ENCODE measurements at places on chromosomes 16 and 17. TPM values are rescaled to one million over a fixed set of nuclear protein-coding genes. Genes with fewer than 3 reads are reported as not detected.

DNA sequence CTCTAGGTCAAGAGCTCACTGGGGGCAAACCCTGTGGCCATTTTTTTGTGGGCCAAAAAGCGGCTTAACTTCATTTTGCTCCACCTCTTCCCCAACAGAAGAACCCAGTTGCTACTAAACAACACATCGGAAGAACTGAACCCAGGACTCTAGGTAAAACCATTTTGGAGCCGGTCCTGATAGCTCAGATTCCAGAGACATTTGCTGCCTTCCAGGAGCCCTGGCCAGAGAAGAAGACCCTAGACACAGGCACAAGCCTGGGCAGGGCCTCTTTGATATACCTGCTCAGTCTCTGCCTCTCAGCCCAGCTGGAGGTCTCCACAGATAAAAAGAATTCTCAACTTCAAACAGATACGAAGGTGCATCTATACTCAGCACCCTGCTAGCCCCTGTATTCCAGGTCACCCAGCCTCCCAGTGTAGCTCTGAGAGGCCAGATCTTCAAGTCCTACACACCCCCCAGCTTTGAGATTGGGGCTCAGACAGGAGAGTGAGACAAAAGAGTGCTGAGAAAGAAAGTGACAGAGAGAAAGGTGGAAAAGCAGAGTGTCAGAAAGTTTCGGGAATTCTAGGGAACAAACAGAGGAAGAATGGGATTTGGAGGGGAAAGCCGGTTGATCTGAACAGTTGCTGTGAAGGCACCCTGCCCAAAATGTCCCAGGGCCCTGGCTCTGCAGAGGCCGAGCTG lies 6.6 kb upstream of the HOXB9 start:
- peak overlapping the region; percentile 80 for H3K4me3 ChIP-seq
- H3K27ac ChIP-seq, result peak overlapping the region; percentile 31
- H3K36me3 ChIP-seq, result peaks cover 2% of the 10 kb centered on the region
- no peak for DNase-seq
- peaks cover 8% of the 10 kb centered on the region for H3K4me1 ChIP-seq
- H3K27me3 ChIP-seq, result peaks cover 100% of the 10 kb centered on the region

DNA sequence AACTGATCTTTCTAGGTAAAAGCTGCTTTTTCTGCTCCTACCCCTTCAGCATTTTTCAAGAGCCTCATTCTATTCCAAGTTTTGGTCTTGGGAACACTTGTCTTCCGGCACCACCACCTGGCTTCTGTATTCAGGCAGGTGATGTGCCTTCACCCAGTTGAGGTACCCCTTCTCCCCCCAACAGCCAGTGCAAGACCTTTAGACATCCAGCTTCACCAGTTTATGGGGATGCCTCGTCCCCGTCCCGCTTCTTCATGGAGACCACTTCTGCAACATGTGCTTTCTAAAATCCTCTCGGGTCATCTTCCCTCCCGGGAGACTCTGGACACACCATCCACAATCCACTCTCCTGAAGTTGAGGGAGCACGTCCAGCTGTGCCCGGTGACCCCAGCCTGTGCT lies 69.9 kb downstream of the SRCIN1 start:
- no peak for DNase-seq
- no peaks in the 10 kb centered on the region for H3K36me3 ChIP-seq
- no peaks in the 10 kb centered on the region for H3K27me3 ChIP-seq
- peaks cover 43% of the 10 kb centered on the region for H3K4me1 ChIP-seq
- peak overlapping the region; percentile 46 for H3K27ac ChIP-seq
- no peak overlapping the region for H3K4me3 ChIP-seq

GRCh38 chr17:66564992-66565465 lies 262.6 kb downstream of the PRKCA start:
- peaks cover 7% of the 10 kb centered on the region for H3K4me1 ChIP-seq
- no peak for DNase-seq
- no peak overlapping the region for H3K4me3 ChIP-seq
- no peak overlapping the region for H3K27ac ChIP-seq
- H3K27me3 ChIP-seq, result no peaks in the 10 kb centered on the region

- no peak overlapping the region for H3K4me3 ChIP-seq
- peak overlapping the region; percentile 70 for H3K27ac ChIP-seq
- H3K27me3 ChIP-seq, result no peaks in the 10 kb centered on the region
Observed at GRCh38 chr16:68754084-68754792, 17.1 kb downstream of the CDH1 start.

DNA sequence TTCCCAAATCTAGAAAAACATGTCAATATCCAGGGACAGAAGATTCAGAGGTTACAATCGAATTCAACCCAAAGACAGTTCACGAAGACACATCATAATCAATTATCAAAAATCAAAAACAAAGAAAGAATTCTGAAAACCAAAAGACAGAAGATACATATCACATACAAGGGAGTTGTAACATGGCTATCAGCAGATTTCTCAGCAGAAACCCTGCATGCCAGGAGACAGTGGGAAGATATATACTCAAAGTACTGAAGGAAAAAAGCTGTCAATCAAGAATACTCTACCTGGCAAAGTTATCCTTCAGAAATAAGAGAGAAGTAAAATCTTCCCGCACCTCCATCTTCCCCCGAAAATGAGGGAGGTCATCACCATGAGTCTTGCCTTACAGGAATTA lies 258.6 kb downstream of the CEP112 start:
- no peak overlapping the region for H3K4me3 ChIP-seq
- no peaks in the 10 kb centered on the region for H3K27me3 ChIP-seq
- H3K4me1 ChIP-seq, result no peaks in the 10 kb centered on the region
- H3K36me3 ChIP-seq, result peaks cover 31% of the 10 kb centered on the region

DNA sequence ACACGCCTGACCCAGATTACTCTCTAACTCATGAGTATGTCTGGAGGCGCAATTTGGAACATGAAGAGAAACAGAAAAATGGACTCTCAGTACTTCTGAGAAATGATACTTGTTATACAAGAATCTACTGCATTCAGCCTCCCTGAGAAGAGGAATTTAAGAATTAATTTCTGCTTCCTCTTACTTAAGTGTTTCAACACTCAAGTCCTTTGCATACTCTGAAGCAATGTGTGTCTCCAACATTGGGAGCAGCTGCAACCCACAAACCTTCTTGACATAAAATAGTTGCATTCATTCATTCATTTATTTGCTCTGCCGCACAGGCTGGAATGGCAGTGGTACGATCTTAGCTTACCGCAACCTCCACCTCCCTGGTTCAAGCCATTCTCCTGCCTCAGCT lies 199.8 kb downstream of the NPIPA7 start:
- no peak overlapping the region for H3K27ac ChIP-seq
- H3K4me3 ChIP-seq, result no peak overlapping the region
- no peak for DNase-seq
- no peaks in the 10 kb centered on the region for H3K4me1 ChIP-seq

DNA sequence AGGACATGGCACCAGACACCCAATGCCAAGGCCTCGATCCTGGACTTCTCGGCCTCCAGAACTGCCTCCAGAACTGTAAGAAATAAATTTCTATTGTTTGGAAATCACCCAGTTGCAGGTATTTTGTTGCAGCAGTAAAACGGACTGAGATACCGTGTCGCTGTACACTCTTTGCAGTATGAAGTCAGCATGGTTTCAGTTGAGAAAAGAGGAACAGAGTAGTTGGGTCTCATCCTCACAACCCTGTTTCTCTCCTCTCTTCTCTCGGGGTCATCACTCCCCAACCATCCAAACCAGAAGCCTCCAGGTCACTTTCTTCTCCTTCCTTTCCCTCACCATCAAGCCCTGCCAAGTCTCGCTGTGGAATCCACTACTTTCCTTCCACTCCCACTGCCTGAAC lies 77.8 kb downstream of the ADCY9 start:
- no peak for DNase-seq
- H3K4me3 ChIP-seq, result no peak overlapping the region
- H3K27me3 ChIP-seq, result no peaks in the 10 kb centered on the region
- H3K27ac ChIP-seq, result no peak overlapping the region
- no peaks in the 10 kb centered on the region for H3K4me1 ChIP-seq

GRCh38 chr17:30292286-30292858 lies 628 bp upstream of the BLMH start:
- no peaks in the 10 kb centered on the region for H3K36me3 ChIP-seq
- peaks cover 7% of the 10 kb centered on the region for H3K27me3 ChIP-seq
- H3K4me1 ChIP-seq, result peaks cover 14% of the 10 kb centered on the region
- no peak for DNase-seq
- H3K27ac ChIP-seq, result no peak overlapping the region

DNA sequence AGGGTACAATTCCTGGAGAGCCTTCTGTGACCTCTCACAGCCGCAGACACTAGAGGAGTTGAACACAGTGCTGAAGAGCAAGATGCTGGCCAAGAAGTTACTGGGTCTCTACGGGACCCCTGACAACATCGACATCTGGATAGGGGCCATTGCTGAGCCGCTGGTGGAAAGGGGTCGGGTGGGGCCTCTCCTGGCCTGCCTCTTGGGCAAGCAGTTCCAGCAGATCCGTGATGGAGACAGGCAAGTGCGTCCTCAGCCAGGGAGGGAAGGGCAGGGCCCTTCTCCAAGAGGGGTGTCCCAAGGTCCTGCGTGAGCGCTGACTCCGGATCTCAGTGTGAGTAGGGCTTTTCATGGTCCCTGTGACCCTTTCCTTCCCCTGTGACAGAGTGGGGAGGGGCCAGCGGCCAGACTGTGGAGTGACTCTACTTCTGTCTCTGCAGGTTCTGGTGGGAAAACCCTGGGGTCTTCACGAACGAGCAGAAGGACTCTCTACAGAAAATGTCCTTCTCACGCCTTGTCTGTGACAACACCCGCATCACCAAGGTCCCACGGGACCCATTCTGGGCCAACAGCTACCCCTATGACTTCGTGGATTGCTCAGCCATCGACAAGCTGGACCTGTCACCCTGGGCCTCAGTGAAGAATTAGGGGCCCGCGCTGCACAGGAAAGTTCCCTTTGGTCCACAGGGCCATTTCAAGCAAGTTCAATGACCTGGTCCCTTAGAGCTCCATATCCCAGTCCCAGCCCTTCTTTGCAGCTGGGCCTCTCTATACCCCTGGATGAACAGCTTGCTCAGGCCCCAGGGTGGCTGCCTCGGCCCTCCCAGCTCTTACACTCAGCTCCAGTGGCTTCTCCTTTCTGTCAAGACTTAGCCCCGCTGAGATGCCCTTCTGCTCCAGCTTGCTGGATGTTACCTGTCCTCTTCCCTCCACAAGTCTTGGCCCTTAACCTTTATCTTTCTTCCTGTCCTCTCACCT lies 13.1 kb downstream of the MPO start:
- DNase-seq, result no peak
- H3K4me1 ChIP-seq, result no peaks in the 10 kb centered on the region

DNA sequence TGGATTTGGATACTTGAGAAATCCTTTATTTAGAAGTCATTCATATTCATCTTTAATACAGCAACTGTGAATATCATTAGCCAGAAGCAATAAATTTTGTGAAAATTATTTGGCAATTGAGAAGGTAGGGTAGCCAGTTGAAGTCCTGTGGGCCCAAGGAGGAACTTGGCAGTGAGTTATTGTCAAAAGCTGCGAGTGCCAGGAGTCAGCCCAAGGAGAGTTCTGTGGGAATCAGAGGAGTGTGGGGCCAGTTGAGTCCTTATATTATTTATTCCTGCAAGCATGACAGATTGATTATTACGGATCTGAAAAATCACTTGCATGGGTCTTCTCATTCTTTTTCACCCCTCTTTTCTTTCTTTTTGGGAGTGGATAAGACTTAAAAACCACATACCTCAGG lies 38.3 kb downstream of the PRKCA start:
- H3K4me3 ChIP-seq, result no peak overlapping the region
- H3K36me3 ChIP-seq, result no peaks in the 10 kb centered on the region
- H3K27me3 ChIP-seq, result no peaks in the 10 kb centered on the region
- peak overlapping the region; percentile 64 for H3K27ac ChIP-seq
- no peak for DNase-seq

GRCh38 chr17:61611323-61611722 lies 20.3 kb upstream of the NACA2 start:
- peaks cover 5% of the 10 kb centered on the region for H3K4me1 ChIP-seq
- DNase-seq, result no peak
- no peak overlapping the region for H3K4me3 ChIP-seq
- no peak overlapping the region for H3K27ac ChIP-seq
- H3K27me3 ChIP-seq, result no peaks in the 10 kb centered on the region

- peaks cover 2% of the 10 kb centered on the region for H3K27me3 ChIP-seq
- no peak for DNase-seq
- peak overlapping the region; percentile 74 for H3K4me3 ChIP-seq
- peaks cover 5% of the 10 kb centered on the region for H3K36me3 ChIP-seq
Observed at GRCh38 chr17:18246880-18247612, 11.5 kb downstream of the FLII start.

- H3K4me1 ChIP-seq, result no peaks in the 10 kb centered on the region
- no peaks in the 10 kb centered on the region for H3K27me3 ChIP-seq
- H3K36me3 ChIP-seq, result no peaks in the 10 kb centered on the region
- H3K4me3 ChIP-seq, result no peak overlapping the region
- no peak for DNase-seq
- no peak overlapping the region for H3K27ac ChIP-seq
Observed at GRCh38 chr17:36614933-36615332, 13.6 kb downstream of the MRM1 start.

DNA sequence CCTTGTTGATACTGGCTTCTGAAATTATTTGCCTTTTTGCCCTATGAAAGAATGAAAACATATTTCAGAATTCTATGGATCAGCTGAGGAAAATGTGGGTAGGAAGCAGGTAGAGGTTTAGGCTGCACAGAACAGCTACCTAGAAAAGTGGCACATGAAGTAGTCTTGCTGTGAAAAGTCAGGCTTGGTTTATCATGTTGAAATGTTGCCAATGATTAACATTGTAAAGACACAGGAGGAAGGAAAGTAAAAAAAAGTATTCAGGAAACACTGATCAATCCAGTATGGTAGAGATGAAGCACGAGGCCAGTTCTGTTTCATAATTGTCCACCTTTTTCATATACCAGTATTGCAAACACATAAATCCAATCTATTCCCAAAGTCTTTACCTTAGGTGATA lies 29.9 kb downstream of the ABCA6 start:
- no peak overlapping the region for H3K27ac ChIP-seq
- H3K27me3 ChIP-seq, result no peaks in the 10 kb centered on the region
- H3K36me3 ChIP-seq, result no peaks in the 10 kb centered on the region

- H3K4me3 ChIP-seq, result no peak overlapping the region
- H3K4me1 ChIP-seq, result peaks cover 26% of the 10 kb centered on the region
- no peak for DNase-seq
- H3K27ac ChIP-seq, result no peak overlapping the region
- no peaks in the 10 kb centered on the region for H3K36me3 ChIP-seq
Observed at GRCh38 chr16:83134638-83135037, 507.9 kb downstream of the CDH13 start.

- H3K27me3 ChIP-seq, result no peaks in the 10 kb centered on the region
- H3K27ac ChIP-seq, result peak overlapping the region; percentile 89
- DNase-seq, result no peak
- H3K4me1 ChIP-seq, result peaks cover 51% of the 10 kb centered on the region
- no peaks in the 10 kb centered on the region for H3K36me3 ChIP-seq
Observed at GRCh38 chr17:14738652-14738988, 437.7 kb downstream of the HS3ST3B1 start.

GRCh38 chr17:81591971-81592370 lies 39.8 kb upstream of the FAAP100 start:
- H3K27ac ChIP-seq, result peak overlapping the region; percentile 50
- H3K36me3 ChIP-seq, result peaks cover 14% of the 10 kb centered on the region
- no peak for DNase-seq
- no peak overlapping the region for H3K4me3 ChIP-seq
- H3K4me1 ChIP-seq, result no peaks in the 10 kb centered on the region
- H3K27me3 ChIP-seq, result no peaks in the 10 kb centered on the region

- H3K4me1 ChIP-seq, result peaks cover 21% of the 10 kb centered on the region
- H3K27ac ChIP-seq, result no peak overlapping the region
- no peaks in the 10 kb centered on the region for H3K36me3 ChIP-seq
- peaks cover 44% of the 10 kb centered on the region for H3K27me3 ChIP-seq
- peak overlapping the region; percentile 88 for H3K4me3 ChIP-seq
Observed at GRCh38 chr17:1630662-1631061, 2.0 kb upstream of the SLC43A2 start.

The TBC1D3K gene
- not detected for total RNA-seq

The SULT1A4 gene
- 4.3 TPM for total RNA-seq

The TBX4 gene
- not detected for total RNA-seq

The GLIS2 gene
- 17.2 TPM for total RNA-seq

The SIAH1 gene
- 33.2 TPM for total RNA-seq

The PRR11 gene
- 77.2 TPM for total RNA-seq

The TSEN54 gene
- total RNA-seq, result 49.0 TPM

All from neural crest cell (in vitro differentiated cells).